A375 (cell line): ENCODE measurements at places on chromosomes 3 and 15. TPM values are rescaled to one million over a fixed set of nuclear protein-coding genes. Genes with fewer than 3 reads are reported as not detected.

ITIH1 gene
- total RNA-seq: not detected in 2 replicates

KCNAB1 gene
- 0.41 and 1.3 TPM in 2 replicates for total RNA-seq

ZIC1 gene
- 5.5 and 10.6 TPM in 2 replicates for total RNA-seq

SCAMP5 gene
- total RNA-seq: 5.3 and 8.6 TPM in 2 replicates

NAALADL2 gene
- total RNA-seq: 1.2 and 2.1 TPM in 2 replicates

CYP8B1 gene
- total RNA-seq: 0.11 TPM in 1 of 2 replicates, not detected in the other

RPL39L gene
- total RNA-seq: 57.7 and 58.9 TPM in 2 replicates

CSPG5 gene
- 1.3 and 1.5 TPM in 2 replicates for total RNA-seq

MYLK gene
- 8.8 and 13.6 TPM in 2 replicates for total RNA-seq

SST gene
- not detected in 2 replicates for total RNA-seq

TMEM207 gene
- total RNA-seq: not detected in 2 replicates

SLC27A2 gene
- total RNA-seq: 0.34 TPM in 2 replicates
